Ovary (tissue), 10 donors: ENCODE measurements at places on chromosomes 16 and 17. TPM values are rescaled to one million over a fixed set of nuclear protein-coding genes. Genes with fewer than 3 reads are reported as not detected.

- no peaks in the 10 kb centered on the region for H3K27me3 ChIP-seq
- DNase-seq, result no peak
- peaks cover 3% of the 10 kb centered on the region for H3K4me1 ChIP-seq
These were observed 3.7 kb upstream of the USP32 start for GRCh38 chr17:60395508-60396065.

DNA sequence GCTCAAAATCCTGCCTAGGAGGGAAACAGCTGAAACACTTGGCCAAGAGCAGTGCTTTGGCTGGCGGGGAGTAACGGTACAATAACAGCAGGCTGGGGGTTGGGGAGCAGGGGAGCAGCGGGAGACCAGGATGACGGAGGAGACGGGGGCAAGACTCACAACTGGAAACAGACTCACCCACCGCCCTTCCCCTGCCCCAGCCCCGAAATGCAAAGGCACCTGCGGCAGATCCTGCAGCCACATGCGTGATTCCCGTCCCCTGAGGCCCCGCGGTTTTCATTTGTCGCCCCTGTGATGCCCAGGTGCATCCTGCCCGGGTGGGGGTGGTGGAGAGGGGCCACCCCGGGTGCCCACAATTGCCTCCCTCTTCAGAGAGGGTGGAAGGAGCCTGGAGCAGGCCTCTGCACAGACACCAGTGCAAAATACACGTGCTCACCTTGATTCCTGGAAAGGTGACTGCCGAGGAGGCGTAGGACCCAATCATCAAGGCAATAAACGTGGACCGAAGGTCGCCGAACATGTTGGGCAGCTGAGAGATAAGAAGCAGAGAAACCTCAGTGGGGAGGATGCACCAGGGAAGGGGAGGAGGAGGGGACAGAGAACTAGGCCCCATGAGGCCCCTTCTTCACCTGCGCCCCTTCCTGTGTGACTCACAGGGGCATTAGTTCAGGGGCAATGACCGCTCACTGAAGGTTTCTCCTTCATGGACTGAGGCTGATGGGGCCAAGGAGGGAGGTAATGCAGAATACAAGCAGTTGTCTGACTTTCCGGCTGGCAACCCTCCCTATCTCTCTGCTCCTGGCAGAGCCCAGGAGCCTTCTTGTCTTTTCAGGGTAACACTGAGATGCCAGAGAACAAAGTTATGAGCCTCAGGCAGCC is 30.4 kb upstream of the PITPNA start:
- DNase-seq, result no peak
- no peaks in the 10 kb centered on the region for H3K27me3 ChIP-seq
- no peak overlapping the region for H3K27ac ChIP-seq
- no peaks in the 10 kb centered on the region for H3K36me3 ChIP-seq
- H3K4me1 ChIP-seq, result peaks cover 2% of the 10 kb centered on the region

- no peaks in the 10 kb centered on the region for H3K36me3 ChIP-seq
- no peaks in the 10 kb centered on the region for H3K27me3 ChIP-seq
- H3K27ac ChIP-seq, result no peak overlapping the region
- no peak overlapping the region for H3K4me3 ChIP-seq
These were observed 135.5 kb upstream of the CRHR1 start for GRCh38 chr17:45648642-45649041.

GRCh38 chr17:39867084-39867879 is 720 bp upstream of the ZPBP2 start:
- H3K36me3 ChIP-seq, result no peaks in the 10 kb centered on the region
- H3K27ac ChIP-seq, result no peak overlapping the region
- no peaks in the 10 kb centered on the region for H3K27me3 ChIP-seq
- no peak for DNase-seq

DNA sequence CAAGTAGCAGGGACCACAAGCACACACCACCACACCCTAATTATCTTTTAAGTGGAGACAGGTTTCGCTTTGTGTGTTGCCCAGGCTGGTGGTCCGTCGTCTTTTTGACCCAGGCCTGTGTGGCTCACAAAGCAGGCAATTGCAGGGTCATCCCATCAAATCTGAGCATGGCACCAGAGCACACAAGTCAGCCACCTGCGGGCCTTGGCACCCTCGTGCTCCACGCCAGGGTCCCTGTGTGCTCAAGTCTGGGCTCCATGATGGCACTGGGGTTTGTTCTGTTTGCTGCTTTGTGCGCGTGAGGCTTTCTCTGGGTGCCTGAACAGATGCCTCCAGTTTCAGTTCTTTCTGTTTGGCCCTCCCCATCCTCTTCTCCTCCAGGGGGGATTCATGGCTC is 2.4 kb upstream of the CAPN15 start:
- no peaks in the 10 kb centered on the region for H3K36me3 ChIP-seq
- no peaks in the 10 kb centered on the region for H3K27me3 ChIP-seq
- DNase-seq, result no peak
- no peak overlapping the region for H3K4me3 ChIP-seq
- H3K27ac ChIP-seq, result no peak overlapping the region

- H3K27ac ChIP-seq, result no peak overlapping the region
- H3K36me3 ChIP-seq, result no peaks in the 10 kb centered on the region
- no peak overlapping the region for H3K4me3 ChIP-seq
- no peaks in the 10 kb centered on the region for H3K27me3 ChIP-seq
- peaks cover 4% of the 10 kb centered on the region for H3K4me1 ChIP-seq
These were observed 49.5 kb upstream of the MTSS2 start for GRCh38 chr16:70735141-70735979.

DNA sequence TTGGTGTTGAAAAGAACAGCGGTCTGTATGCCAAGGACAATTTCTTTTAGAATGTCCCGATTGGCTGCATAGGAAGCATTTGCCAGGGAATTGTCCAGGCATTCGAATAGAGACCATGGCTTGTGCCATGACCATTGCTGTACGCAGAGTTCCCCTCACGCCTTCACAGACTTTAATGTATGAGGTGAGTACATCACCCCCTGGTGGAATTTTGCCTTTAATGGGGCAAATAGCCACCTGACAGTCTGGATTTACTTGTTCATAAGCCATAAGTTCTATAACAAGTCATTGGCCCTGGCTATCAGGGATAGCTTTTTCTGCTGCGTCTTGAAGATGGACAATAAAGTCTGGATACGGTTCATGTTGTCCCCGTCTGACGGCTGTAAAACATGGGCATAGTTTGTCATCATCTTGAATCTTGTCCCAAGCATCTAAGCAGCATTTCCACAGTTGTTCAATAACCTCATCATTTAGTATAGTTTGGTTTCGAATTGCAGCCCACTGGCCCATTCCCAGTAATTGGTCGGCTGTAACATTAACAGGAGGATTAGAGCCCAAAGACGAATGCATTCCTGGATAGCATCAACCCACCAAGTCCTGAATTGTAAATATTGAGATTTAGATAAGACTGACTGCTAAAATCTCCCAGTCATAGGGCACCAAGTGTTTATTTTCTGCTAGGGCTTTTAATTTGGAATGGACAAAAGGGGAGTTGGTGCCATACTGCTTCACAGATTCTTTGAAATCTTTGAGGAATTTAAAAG is 67.7 kb upstream of the ARL4D start:
- DNase-seq, result no peak
- no peaks in the 10 kb centered on the region for H3K36me3 ChIP-seq
- peaks cover 2% of the 10 kb centered on the region for H3K4me1 ChIP-seq
- no peak overlapping the region for H3K4me3 ChIP-seq
- no peak overlapping the region for H3K27ac ChIP-seq

DNA sequence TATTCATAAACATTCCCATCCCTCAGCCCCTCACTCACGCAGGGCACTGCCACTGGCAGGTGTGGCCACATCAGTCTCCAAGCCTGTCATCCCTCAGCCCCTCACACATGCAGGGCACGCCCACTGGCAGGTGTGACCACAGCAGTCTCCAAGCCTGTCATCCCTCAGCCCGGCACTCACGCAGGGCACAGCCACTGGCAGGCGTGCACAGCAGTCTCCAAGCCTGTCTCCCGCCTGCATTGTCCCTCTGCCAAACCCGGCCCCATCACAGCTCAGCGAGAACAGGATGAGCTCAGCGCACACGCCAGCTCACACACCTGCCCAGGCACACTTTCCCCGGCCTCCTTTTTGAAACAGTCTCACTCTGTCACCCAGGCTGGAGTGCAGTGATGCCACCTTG is 11.4 kb upstream of the KREMEN2 start:
- no peaks in the 10 kb centered on the region for H3K36me3 ChIP-seq
- no peak for DNase-seq
- no peaks in the 10 kb centered on the region for H3K4me1 ChIP-seq
- H3K27me3 ChIP-seq, result no peaks in the 10 kb centered on the region
- H3K27ac ChIP-seq, result no peak overlapping the region

- H3K27me3 ChIP-seq, result no peaks in the 10 kb centered on the region
- no peak for DNase-seq
- H3K4me3 ChIP-seq, result no peak overlapping the region
- no peaks in the 10 kb centered on the region for H3K4me1 ChIP-seq
- H3K27ac ChIP-seq, result no peak overlapping the region
- H3K36me3 ChIP-seq, result no peaks in the 10 kb centered on the region
These were observed 61.1 kb downstream of the CYLD start for GRCh38 chr16:50802961-50803360.

- H3K36me3 ChIP-seq, result no peaks in the 10 kb centered on the region
- H3K4me1 ChIP-seq, result no peaks in the 10 kb centered on the region
- H3K4me3 ChIP-seq, result no peak overlapping the region
These were observed 9.3 kb downstream of the PDE6G start for GRCh38 chr17:81646869-81647600.

GRCh38 chr16:10297341-10298006 is 88.4 kb upstream of the ATF7IP2 start:
- H3K36me3 ChIP-seq, result no peaks in the 10 kb centered on the region
- H3K27me3 ChIP-seq, result no peaks in the 10 kb centered on the region
- no peak overlapping the region for H3K27ac ChIP-seq
- no peaks in the 10 kb centered on the region for H3K4me1 ChIP-seq
- no peak overlapping the region for H3K4me3 ChIP-seq

DNA sequence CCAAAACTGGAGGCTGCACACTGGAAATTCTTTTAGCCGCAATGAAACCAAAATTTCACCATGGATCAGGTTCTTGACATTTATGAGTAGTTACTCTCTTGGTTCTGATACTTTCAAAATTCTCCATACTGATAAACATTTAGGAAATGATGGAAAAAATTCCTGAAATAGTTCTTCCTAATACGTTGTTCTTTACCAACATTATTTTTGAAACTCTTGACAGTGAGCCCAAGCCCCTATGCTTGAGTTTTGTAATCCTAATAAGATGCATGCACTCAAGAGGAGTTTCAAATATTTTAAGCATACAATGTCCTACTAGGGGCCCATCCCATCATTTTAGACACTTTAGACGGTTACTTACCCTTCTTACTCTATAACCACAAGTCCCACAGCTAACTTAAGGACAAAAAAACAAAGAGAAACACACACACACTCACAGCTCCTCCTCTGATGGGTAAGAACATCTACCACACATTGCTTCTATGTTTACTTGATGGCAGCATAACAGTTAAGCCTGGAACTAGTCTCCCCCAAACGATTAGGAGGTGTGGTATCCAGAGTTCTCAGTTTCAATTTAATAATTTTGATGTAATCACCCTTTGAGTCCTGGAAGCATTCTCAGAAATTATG is 3.7 kb downstream of the VEZF1 start:
- H3K4me3 ChIP-seq, result no peak overlapping the region
- H3K4me1 ChIP-seq, result peaks cover 13% of the 10 kb centered on the region
- no peak for DNase-seq
- H3K27me3 ChIP-seq, result no peaks in the 10 kb centered on the region
- no peak overlapping the region for H3K27ac ChIP-seq
- H3K36me3 ChIP-seq, result no peaks in the 10 kb centered on the region

- H3K27me3 ChIP-seq, result no peaks in the 10 kb centered on the region
- no peaks in the 10 kb centered on the region for H3K36me3 ChIP-seq
- H3K27ac ChIP-seq, result no peak overlapping the region
- no peaks in the 10 kb centered on the region for H3K4me1 ChIP-seq
- H3K4me3 ChIP-seq, result no peak overlapping the region
These were observed 39.7 kb upstream of the MEAK7 start for GRCh38 chr16:84544031-84544773.

- no peaks in the 10 kb centered on the region for H3K27me3 ChIP-seq
- no peaks in the 10 kb centered on the region for H3K36me3 ChIP-seq
- H3K4me1 ChIP-seq, result peaks cover 6% of the 10 kb centered on the region
- no peak overlapping the region for H3K27ac ChIP-seq
- H3K4me3 ChIP-seq, result no peak overlapping the region
These were observed 7.0 kb upstream of the MAF start for GRCh38 chr16:79607587-79607986.

- H3K27ac ChIP-seq, result no peak overlapping the region
- H3K4me3 ChIP-seq, result no peak overlapping the region
- DNase-seq, result no peak
- H3K27me3 ChIP-seq, result no peaks in the 10 kb centered on the region
- H3K36me3 ChIP-seq, result no peaks in the 10 kb centered on the region
- no peaks in the 10 kb centered on the region for H3K4me1 ChIP-seq
These were observed 127.7 kb downstream of the NTN1 start for GRCh38 chr17:9148905-9149525.

GRCh38 chr16:85017633-85018032 is 6.3 kb upstream of the ZDHHC7 start:
- no peak for DNase-seq
- H3K4me1 ChIP-seq, result no peaks in the 10 kb centered on the region
- no peaks in the 10 kb centered on the region for H3K27me3 ChIP-seq
- no peaks in the 10 kb centered on the region for H3K36me3 ChIP-seq
- H3K4me3 ChIP-seq, result no peak overlapping the region
- no peak overlapping the region for H3K27ac ChIP-seq

DNA sequence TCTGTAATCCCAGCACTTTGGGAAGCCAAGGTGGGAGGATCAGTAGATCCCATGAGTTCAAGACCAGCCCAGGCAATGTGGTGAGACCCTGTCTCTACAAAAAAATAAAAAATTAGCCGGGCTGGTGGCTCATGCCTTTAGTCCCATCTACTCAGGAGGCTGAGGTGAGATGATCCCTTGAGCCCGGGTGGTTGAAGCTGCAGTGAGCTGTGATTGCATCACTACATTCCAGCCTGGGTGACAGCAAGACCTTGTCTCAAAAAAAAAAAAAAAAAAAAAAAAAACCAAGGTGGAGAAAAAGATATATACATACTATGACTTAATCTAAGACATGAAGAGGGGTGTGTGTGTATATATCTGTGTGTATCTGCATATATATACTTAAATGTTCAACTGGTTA is 26.7 kb downstream of the BBS2 start:
- no peaks in the 10 kb centered on the region for H3K4me1 ChIP-seq
- H3K4me3 ChIP-seq, result no peak overlapping the region
- no peak overlapping the region for H3K27ac ChIP-seq
- H3K36me3 ChIP-seq, result no peaks in the 10 kb centered on the region
- no peak for DNase-seq

- no peak overlapping the region for H3K4me3 ChIP-seq
- H3K4me1 ChIP-seq, result peaks cover 1% of the 10 kb centered on the region
- no peaks in the 10 kb centered on the region for H3K27me3 ChIP-seq
- no peaks in the 10 kb centered on the region for H3K36me3 ChIP-seq
- no peak overlapping the region for H3K27ac ChIP-seq
These were observed 16.6 kb downstream of the NOD2 start for GRCh38 chr16:50709980-50710379.

The OR3A3 gene
- not detected for total RNA-seq

The CCDC144A gene
- 1.2 TPM for total RNA-seq

The TEX19 gene
- total RNA-seq, result not detected

The ZDHHC1 gene
- total RNA-seq, result 21.9 TPM

The IRX3 gene
- total RNA-seq, result 3.9 TPM

The RTN4RL1 gene
- total RNA-seq, result 0.92 TPM

The USP43 gene
- total RNA-seq, result 1.8 TPM

The RPTOR gene
- total RNA-seq, result 31.4 TPM

The RPS6KB1 gene
- total RNA-seq, result 44.2 TPM

The ITGAD gene
- 0.10 TPM for total RNA-seq

The MGAT5B gene
- 0.23 TPM for total RNA-seq

The WNT9B gene
- not detected for total RNA-seq

The FBF1 gene
- total RNA-seq, result 9.4 TPM

The LPO gene
- total RNA-seq, result 1.6 TPM
